ENCODE measurements at places on chromosomes 13 and 19. TPM values are rescaled to one million over a fixed set of nuclear protein-coding genes. Genes with fewer than 3 reads are reported as not detected.

SCEL gene
- 2.3 TPM for total RNA-seq

CALR3 gene
- total RNA-seq = 0.91 TPM

INSR gene
- 51.2 TPM for total RNA-seq

RFX1 gene
- total RNA-seq = 9.2 TPM
